ENCODE measurements at places on chromosomes 6 and 20.

DNA sequence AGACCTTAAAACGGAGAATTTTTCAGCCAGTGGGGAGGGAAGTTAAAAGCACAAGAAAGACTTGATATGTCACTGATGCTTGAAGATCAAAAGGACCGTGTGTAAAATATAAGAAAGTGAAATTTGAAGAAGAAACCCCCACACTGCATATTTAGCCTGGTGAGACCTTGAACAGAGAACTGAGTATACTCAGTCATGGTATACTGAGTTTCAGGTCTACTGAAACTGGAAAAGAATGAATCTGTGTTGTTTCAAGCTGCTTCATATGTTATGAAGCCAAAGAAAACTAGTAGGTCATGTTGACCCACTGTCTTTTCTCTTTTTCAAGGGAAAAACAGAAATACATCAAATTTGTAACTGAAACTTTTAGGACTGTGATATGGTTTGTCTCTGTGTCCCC is 443.8 kb upstream of the GJE1 start:
- no peak for DNase-seq

GRCh38 chr20:32249030-32249738 is 28.3 kb upstream of the KIF3B start:
- no peak for DNase-seq

DNA sequence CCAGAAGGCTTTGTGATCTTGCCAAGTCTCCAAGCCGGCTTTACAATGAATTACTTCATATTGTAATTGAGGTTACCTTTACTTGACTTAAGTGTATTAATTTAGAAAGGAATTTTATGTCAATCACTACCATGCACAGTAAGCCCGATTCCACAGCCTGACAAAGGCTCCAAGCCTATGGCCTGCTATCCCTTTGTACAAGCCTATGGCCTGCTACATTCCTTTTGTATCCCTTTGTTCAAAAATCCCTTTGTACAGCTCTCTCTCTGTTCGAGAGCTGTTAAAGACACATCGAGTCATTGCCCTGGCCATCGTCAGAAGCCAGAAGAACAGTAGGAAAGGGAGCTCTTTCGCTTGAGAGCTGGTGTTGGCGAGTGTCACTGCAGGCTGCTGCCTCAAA is 2.7 kb upstream of the EDN3 start:
- no peak for DNase-seq

GRCh38 chr6:54320871-54321270 is 12.6 kb downstream of the TINAG start:
- no peak for DNase-seq

GRCh38 chr6:32947552-32948465 is 5.1 kb downstream of the HLA-DMA start:
- no peak for DNase-seq

- DNase-seq = no peak
Measured at GRCh38 chr6:82842721-82843120, 222.9 kb downstream of the UBE3D start.

DNA sequence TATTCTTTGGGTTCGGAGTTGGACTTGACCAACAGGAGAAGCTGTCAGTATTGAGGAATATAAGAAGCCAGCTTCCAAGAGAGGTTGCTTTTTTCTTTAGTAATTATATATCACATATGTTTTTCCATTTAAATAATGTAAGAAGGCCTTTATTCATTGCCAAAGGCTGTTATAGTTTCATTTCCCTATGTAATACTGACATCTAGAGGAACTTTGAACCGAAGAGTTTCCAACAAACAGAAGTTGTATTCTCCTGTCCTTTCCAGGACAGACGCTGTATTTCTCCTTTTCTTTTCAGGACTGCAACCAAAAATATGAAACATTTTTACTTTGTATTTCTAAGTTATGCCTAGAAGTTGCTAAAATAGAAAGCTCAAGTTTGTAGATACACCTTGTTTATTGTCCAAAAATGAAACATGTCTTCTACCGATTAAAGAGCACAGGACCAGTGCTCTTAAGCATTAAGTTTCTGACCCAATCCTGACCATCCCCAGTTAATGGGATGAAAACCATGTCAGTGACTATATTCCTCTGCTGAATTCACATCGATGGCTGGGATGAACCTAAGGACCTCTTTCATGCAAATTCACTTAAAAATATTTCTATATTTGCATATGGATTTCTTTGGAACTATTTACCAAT is 55.1 kb downstream of the MYLK4 start:
- no peak for DNase-seq
